ENCODE measurements at places on chromosomes 13 and 19.

GRCh38 chr13:53782488-53782961, 753.9 kb downstream of the OLFM4 start:
- no peak for DNase-seq

DNA sequence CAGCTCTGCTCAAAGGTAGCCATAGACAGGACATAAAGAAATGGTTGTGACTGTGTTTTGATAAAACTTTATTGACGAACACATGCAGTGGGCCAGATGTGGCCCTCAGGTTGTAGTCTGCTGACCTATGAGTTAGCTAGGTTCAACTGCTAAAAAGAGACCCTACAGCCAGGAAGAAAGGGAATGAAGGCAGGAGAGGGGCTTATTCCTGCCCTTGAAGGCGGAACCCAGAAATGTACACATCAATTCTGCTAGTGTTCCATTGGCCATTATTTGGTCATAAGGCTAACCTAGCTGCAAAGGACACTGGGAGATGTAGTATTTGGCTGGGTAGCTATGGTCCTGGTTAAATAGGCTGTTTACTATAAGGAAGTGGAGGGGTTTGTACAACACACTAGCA, 18.0 kb downstream of the APBA3 start:
- DNase-seq, result no peak

GRCh38 chr19:18896421-18896841, 473 bp upstream of the CERS1 start:
- no peak for DNase-seq

GRCh38 chr13:112073245-112074138, 6.5 kb downstream of the SOX1 start:
- DNase-seq, result no peak

DNA sequence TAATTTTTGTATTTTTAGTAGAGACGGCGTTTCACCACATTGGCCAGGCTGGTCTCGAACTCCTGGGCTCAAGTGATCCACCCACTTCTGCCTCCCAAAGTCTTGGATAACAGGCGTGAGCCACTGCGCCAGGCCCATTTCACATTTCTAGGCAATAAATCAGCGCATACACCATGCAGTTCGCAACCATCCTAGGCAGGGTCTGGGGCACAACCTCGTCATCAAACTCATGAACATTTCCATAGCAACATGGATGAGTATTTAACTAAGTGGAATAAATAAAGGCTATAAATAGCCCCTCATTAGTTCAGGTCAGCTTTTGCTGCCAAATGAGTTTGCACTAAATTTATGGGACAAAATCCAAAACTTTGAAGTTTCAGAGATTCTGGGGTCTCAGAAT, 8.2 kb downstream of the MEIS3 start:
- DNase-seq, result no peak

- no peak for DNase-seq
Observed at GRCh38 chr13:22871231-22871630, 309.5 kb upstream of the SGCG start.

GRCh38 chr19:38831142-38831605, 420 bp downstream of the ECH1 start:
- DNase-seq, result no peak

DNA sequence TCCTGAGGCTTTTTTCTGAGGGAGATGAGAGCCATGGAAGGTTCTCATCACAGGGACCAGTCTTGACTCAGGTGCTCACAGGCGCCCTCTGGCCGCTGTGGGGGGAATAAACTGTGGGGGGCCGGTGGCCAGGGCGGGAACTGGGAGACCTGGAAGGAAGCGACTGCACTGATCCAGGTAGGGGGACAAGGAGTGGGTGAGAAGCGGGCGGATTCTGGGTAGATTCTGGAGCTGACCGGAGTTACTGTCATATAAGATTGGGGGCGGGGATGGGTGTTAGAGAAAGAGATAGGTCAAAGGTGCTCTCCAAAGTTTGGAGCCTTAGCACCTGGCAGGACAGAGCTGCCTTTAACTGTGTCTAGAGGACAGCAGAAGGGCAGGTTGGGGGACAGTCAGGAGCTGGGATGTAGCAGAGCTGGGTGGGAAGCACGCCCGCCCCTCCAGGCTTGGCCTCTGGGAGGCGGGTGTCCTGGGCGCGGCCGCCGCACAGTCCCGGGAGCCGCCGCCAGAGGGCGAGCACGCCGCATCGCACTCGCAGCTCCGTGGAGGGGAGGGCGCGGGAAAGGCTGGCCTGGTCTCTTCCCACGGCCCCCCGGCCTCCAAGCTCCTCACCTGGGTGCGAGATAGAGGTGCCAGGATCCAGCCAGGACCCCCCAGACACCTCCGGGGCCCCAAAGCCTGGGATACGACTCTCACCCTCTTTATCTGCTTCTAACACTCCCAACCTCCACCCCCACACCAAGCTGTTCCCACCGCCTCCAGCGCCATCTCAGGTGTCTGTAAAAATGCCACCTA, 4.2 kb upstream of the DAND5 start:
- peak; percentile 77 for DNase-seq

DNA sequence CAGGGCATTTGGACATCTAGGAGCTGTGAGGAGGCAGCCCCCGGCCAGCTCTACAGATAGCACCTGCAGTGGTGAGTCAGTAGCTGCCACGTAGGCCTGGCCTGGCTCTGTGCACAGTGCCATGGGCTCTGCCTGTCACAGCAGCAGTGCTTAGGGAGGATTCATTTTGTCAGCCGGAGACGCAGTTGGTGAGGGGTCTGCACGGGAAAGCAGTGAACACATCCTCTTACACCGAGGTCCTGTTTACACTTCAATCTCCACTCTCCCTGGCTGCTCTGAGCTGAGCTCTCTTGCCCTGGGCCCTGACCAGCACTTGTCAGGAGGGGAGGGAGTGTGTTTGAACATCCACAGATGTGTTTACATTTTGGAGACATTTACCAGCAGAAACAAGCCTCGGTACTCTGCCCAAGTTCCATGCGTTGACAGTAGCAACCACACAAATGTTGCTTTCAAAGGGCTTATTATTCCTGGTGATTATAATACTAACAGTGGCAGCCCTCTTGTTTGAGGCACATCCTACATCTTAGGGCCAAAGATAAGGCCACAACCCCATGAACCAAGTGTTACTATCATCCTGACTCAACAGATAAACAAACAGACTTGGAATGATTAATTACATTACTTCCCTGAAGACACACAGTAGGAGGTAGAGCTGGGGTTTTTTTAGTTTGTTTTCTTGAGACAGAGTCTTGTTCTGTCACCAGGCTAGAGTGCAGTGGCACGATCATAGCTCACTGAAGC, 148.9 kb downstream of the USP12 start:
- no peak for DNase-seq

- DNase-seq, result no peak
Observed at GRCh38 chr13:29165840-29166239, 345.7 kb downstream of the MTUS2 start.

GRCh38 chr13:93372856-93373255, 146.2 kb downstream of the GPC6 start:
- no peak for DNase-seq

DNA sequence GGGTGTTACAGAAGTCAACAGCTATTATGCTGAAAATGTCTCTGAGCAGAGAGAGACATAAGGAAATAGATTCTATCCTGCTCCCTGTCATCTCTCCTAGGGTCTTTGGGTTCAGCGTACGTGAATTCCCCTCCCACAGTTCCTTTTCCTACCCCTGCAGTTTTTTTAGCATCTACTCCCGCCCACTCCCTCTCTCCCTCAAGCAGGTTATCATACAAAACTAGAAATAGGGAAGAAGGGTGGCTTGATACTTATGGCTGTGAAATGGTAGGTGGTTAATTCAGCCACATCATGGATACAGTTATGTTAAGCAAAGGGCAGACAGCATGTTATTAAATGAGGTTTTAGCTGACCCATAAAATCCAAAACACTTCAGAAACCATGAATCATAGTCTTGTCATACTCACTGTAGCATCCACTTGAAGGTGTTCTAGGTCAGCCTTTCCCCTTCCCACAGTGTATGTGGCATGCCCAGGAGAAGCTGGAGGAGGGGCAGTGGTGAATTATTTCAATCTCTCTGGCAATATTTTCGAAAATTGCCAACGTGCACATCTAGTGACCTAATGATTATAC, 236.8 kb upstream of the SERP2 start:
- no peak for DNase-seq

GRCh38 chr13:67061750-67062149, 168.4 kb downstream of the PCDH9 start:
- no peak for DNase-seq

DNA sequence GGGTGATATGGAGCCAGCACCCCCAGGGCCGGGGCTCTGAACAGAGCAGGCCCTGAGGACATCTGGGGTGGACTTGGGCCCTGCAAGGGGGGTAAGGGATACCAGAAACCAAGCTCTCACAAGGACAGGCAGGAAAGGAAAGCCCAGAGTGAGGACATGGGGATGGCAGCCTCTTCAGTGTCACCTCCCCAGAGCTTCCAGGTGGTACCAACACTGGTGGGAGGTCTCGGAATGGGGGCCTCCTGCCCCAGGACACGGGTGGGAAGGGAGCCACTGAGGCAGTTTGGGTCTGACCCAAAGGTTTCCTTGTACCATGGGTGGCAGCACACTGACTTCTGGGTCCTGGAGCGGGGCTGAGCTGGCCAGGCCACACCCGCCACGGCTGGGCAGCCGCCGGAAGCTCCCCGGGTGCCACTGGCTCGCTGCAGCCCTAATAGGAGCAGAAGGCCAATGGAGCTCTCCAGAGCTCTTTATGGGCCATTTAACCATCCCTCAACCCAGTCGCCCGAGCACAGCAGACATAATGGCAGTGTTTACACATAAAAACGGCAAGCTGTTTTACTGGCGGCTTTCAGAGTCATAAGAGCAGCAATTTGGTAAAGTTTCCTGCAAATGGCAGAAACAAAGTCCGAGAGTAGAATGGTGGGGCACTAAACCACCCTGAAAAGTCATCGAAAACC, 59.3 kb downstream of the PEPD start:
- no peak for DNase-seq

DNA sequence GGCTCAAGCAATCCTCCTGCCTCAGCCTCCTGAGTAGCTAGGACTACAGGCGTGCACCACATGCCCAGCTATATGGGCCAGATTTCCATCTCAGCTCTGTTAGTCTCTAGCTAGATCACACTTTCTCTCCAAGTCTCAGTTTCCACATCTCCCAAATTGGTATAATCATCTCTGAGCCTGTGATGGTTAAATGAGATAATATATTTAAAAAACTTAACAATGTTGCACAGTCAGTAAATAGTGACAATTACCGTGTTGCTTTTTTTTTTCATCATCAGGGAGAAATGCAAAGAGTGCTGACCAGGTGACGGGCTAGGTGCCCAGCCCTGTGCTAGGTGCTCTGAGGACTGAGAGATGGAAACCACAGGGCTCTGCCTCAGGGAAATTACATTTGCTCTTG, 36.9 kb upstream of the C19orf12 start:
- DNase-seq, result no peak

DNA sequence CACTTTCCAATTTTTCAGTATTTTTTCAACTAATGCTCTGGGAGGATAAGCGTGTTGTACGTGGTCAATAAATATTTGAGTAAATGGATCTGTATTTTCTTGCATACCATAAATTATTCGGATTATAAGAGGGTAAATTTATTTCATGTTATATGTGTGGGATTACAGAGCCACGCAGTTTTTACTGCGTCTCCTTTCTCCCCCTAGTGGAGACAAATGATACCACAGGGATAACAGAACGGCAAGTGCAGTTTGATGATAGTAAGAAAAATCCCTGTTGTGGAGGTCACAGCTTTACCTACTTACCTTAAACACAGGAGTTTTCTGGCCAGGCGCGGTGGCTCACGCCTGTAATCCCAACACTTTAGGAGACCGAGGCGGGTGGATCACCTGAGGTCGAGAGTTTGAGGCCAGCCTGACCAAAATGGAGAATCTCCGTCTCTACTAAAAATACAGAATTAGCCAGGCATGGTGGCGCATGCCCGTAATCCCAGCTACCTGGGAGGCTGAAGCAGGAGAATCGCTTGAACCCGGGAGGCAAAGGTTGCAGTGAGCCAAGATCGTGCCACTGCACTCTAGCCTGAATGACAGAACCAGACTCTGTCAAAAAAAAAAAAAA, 16.8 kb downstream of the MBD3L2B start:
- DNase-seq, result no peak

- no peak for DNase-seq
Observed at GRCh38 chr19:46351241-46352041, 4.6 kb downstream of the PPP5C start.

DNA sequence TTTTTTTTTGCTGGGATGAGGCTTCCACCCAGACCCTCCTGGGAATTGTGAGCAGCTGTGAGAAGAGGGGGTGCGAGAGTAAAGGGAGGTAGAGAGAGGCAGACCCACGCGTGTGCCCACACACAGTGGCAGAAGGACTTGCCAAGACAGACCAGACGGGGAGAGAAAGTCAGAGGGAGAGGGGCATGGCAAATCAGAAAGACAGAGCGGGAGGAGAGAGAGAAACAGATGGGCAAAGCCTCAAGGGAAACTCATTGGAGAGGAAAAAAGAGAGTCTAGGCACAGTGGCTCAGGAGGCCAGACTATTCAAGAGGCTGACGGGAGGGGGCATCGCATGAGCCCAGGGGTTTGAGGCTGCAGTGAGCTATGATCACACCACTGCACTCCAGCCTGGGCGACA, 17.0 kb downstream of the CATSPERG start:
- DNase-seq, result no peak

GRCh38 chr13:93226623-93227279, at the start of gene GPC6:
Gene GPC6, plus strand, starts transcription at chr13:93226807.
- DNase-seq, result no peak

Data from activated CD4-positive, alpha-beta T cell treated with anti-CD3 and anti-CD28 coated beads, Interleukin-2, amount 50 U/mL, for 1 hour (primary cell).